ENCODE measurements at places on chromosomes 5 and 9.

- DNase-seq: peak; percentile 86
Observed at GRCh38 chr5:177403792-177404640, 3.6 kb upstream of the PFN3 start.

- no peak for DNase-seq
Observed at GRCh38 chr5:56650386-56650785, 165.0 kb upstream of the MAP3K1 start.

GRCh38 chr5:179162351-179163235 is 102.4 kb downstream of the ZNF354C start:
- no peak for DNase-seq

GRCh38 chr5:174044466-174045254 is 846 bp upstream of the NSG2 start:
- DNase-seq: no peak

GRCh38 chr9:78354324-78354973 is 57.5 kb downstream of the PSAT1 start:
- DNase-seq: no peak

GRCh38 chr9:115349542-115349941 is 231.6 kb upstream of the TNC start:
- no peak for DNase-seq

DNA sequence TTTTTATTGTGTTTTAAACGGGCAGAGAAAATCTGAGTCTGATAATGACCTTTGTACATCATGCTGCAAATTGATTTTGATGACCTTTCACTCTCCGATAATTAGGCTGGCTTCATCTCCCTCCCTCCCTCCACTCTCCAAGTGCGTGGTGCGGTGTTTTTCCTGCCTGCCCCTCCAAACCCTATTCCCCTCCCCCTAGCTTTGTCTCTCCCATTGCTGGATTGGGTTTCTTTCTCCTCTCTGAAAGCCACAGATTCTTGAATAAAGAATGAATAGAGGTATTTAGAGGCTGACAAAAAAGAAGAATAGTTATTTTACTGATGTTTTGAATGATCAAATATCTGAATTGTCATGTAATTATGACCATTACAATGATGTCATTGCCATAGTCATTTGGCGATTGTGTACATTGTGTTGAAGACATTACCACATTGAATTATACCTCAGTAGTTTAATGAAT is 571.1 kb upstream of the ZNF608 start:
- DNase-seq: no peak

Measured in CD8-positive, alpha-beta T cell (primary cell).